ENCODE measurements at places on chromosomes 3 and 15.
A peak's percentile ranks its signal among the peaks of the same experiment; 100 is the strongest.

GRCh38 chr15:32904448-32904847 lies 186.6 kb downstream of the GREM1 start:
- peaks cover 8% of the 10 kb centered on the region for H3K27me3 ChIP-seq
- H3K4me3 ChIP-seq: no peak overlapping the region
- no peak overlapping the region for H3K27ac ChIP-seq

DNA sequence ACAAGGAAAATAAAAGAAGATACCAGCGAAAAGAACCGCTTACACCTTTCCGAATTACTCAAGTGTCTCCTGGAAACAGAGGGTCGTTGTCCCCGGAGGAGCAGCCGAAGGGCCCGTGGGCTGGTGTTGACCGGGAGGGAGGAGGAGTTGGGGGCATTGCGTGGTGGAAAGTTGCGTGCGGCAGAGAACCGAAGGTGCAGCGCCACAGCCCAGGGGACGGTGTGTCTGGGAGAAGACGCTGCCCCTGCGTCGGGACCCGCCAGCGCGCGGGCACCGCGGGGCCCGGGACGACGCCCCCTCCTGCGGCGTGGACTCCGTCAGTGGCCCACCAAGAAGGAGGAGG lies 325 bp downstream of the ALCAM start:
- H3K4me3 ChIP-seq: peak overlapping the region; percentile 95
- peak; percentile 8 for DNase-seq
- no peaks in the 10 kb centered on the region for H3K27me3 ChIP-seq
- H3K36me3 ChIP-seq: peaks cover 29% of the 10 kb centered on the region

GRCh38 chr15:87947560-87947959 lies 309.0 kb downstream of the NTRK3 start:
- no peaks in the 10 kb centered on the region for H3K27me3 ChIP-seq
- H3K36me3 ChIP-seq: peaks cover 3% of the 10 kb centered on the region
- DNase-seq: no peak
- no peaks in the 10 kb centered on the region for H3K4me1 ChIP-seq
- no peak overlapping the region for H3K27ac ChIP-seq

DNA sequence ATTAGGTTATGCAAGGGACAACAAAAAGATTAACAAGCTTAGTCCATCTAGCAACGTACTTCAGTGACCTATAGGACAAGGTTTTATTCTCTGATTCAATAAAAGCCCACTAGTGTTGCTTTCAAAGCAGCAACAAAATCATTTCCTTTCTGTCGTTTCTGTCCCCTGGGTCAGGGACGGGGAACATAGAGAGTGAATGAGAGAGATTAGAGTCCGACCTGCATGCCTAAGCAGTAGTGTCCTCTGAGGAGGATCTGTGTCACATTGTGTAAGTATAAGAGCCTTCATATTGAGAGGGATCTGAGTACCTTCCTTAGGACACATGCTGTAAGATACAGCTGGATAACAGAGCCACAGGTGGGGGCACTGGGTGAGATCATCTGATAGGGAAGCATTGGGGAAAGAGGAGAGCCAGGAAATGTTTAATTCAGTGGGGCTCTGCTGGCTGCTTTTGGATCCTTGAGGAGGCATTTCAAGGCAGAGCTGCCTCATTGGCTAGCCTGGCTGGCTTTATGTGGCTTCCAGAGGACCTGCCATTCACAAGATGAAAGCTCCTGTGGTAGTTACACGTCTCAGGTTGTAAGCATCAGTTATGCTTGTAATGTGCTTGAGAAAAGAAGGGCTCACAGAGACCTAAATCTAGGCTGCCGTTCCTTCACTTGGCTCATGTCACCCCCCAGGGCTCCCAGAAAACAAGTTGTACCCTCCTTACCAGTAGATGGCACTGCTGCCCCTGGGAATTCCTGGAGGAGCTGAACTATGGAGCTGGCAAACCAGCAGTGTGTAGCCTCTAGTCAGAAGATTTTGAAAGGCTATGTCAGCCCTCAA lies 2.7 kb downstream of the TMEM108 start:
- peaks cover 38% of the 10 kb centered on the region for H3K27me3 ChIP-seq
- no peaks in the 10 kb centered on the region for H3K36me3 ChIP-seq
- DNase-seq: no peak
- H3K4me1 ChIP-seq: no peaks in the 10 kb centered on the region

- peaks cover 3% of the 10 kb centered on the region for H3K36me3 ChIP-seq
- peaks cover 43% of the 10 kb centered on the region for H3K27me3 ChIP-seq
- no peak overlapping the region for H3K27ac ChIP-seq
- DNase-seq: no peak
Measured at GRCh38 chr3:150130404-150131100, 159.9 kb upstream of the PFN2 start.

DNA sequence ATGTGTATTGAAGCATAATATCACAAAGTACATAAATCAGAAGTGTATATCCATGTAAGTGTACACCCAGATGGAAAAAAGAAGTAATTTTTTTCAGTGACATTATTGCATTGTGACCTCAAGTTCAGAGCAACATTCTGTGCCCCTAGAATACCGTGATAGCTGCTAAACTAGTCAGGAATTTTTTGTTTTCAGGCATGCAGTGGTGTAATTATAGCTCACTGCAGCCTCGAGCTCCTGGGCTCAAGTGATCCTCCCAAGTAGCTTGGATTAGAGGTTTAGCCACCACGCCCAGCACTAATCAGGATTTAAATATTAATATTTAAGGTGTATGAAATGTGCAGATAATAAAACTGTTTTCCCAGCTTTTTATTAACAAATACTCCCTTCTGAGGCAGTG lies 25.5 kb downstream of the SEC62 start:
- no peak overlapping the region for H3K27ac ChIP-seq
- no peaks in the 10 kb centered on the region for H3K27me3 ChIP-seq
- no peak overlapping the region for H3K4me3 ChIP-seq
- peaks cover 23% of the 10 kb centered on the region for H3K36me3 ChIP-seq

- H3K4me3 ChIP-seq: no peak overlapping the region
- no peak overlapping the region for H3K27ac ChIP-seq
- peaks cover 4% of the 10 kb centered on the region for H3K4me1 ChIP-seq
Measured at GRCh38 chr15:57253500-57253899, 122.8 kb upstream of the CGNL1 start.

DNA sequence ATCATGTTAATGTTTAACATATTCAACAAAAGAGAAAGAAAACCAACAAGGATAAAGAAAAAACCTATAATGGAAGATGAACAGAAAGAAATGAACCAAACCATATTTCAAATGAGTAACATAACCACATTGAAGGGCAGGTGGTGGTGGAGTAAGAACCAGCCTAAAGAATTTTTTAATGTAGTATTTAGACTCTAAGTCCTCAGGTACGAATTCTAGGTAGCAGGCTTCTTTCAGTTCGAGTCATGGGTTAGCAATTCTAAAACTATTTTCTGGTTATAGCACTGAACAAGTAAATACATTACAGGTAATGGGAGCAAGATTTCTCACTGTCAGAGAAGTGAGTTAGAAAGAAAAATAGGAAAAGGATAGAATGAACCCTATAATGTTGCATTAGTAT lies 24.4 kb downstream of the DCBLD2 start:
- no peak overlapping the region for H3K4me3 ChIP-seq
- no peaks in the 10 kb centered on the region for H3K27me3 ChIP-seq
- no peak for DNase-seq
- H3K36me3 ChIP-seq: no peaks in the 10 kb centered on the region
- no peak overlapping the region for H3K27ac ChIP-seq

DNA sequence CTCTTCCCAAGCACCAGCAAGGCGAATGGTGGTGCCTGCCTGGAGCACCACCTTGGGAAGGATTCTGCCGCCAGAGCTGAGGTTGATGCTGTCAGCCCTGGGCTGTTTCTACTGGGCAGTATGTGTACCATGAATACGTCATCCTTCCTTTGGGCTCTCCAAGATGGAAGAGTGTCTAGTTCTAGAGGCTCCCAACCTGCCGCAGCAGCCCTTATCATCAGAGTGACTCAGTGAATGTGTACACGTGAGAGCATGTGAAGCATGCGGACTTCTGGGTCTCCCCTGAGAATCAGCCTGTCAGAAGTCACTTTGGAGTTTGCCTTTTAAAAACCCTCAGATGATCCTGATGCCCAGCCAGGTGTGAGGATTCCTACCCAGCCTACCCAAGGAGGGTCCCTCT lies 20.9 kb downstream of the PLA2G4D start:
- no peak overlapping the region for H3K27ac ChIP-seq
- H3K4me3 ChIP-seq: no peak overlapping the region
- peaks cover 24% of the 10 kb centered on the region for H3K27me3 ChIP-seq

DNA sequence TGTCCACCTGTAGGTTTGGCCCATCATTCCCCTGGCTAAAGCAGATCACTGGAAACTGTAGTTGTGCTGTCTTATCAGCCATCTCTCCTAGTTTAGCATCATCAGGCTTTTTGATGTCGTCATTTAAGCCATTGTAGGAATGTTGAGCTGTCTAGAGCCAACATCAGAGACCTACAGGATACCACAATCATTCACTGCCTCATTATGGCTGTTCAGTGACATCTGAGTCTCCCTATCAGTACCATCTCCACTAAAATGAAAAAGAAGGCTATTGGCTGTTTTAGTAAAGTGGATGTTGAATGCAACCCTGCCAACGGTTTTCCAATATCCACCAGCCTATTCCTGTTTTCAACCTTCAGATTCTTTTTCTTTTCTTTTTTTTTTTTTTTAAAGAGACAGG lies 29.2 kb downstream of the RLBP1 start:
- DNase-seq: no peak
- no peak overlapping the region for H3K27ac ChIP-seq
- H3K4me3 ChIP-seq: no peak overlapping the region
- peaks cover 47% of the 10 kb centered on the region for H3K36me3 ChIP-seq
- H3K27me3 ChIP-seq: no peaks in the 10 kb centered on the region
- H3K4me1 ChIP-seq: peaks cover 3% of the 10 kb centered on the region

DNA sequence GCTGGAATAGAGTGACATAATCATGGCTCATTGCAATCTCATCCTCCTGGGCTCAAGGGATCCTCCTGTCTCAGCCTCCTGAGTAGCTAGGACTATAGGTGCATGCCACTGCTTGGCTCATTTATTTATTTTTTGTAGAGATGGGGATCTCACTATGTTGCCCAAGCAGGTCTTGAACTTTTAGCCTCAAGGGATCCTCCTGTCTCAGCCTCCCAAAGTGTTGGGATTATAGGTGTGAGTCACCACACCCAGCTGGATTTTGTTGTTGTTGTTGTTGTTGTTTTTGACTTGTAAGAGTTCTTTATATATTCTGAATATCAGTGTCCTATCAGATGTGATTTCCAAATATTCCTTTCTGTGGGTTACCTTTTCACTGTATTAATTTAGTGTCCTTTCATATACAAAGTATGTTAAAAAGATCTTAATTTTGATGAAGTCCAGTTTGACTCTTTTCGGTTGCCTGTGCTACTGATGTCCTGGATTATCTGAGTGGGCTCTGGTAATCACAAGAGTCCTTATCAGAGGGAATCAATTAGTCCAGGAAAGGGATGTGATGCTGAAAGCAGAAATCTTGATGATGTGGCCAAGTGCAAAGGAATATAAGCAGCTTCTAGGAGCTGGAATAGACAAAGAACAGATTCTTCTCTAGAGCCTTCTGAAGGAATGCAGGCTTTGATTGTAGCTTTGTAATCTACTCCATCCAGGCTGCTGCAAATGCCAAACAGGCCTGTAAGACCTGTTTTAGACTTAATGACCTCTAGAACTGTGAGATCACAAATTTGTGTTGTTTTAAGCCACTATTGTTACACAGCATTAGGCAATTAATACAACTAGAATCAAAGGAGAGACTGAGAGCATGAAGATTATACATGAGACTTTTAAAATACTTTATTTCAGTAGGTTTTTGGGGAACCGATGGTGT lies 30.2 kb downstream of the NCK1 start:
- peaks cover 14% of the 10 kb centered on the region for H3K36me3 ChIP-seq
- H3K27me3 ChIP-seq: no peaks in the 10 kb centered on the region
- peak overlapping the region; percentile 71 for H3K27ac ChIP-seq
- peaks cover 60% of the 10 kb centered on the region for H3K4me1 ChIP-seq
